Lower lobe of right lung (tissue), 2 donors: ENCODE measurements at places on chromosomes 6 and 20. TPM values are rescaled to one million over a fixed set of nuclear protein-coding genes. Genes with fewer than 3 reads are reported as not detected.

The SLC52A3 gene
- 1.1 TPM for total RNA-seq

The UNC5CL gene
- total RNA-seq = 1.1 TPM

The RSPH9 gene
- total RNA-seq = 2.6 TPM

The PPIL6 gene
- total RNA-seq = 10.6 TPM

The FHL5 gene
- 23.7 TPM for total RNA-seq
